ENCODE measurements at places on chromosomes 6 and 20. TPM values are rescaled to one million over a fixed set of nuclear protein-coding genes. Genes with fewer than 3 reads are reported as not detected.
A peak's percentile ranks its signal among the peaks of the same experiment; 100 is the strongest.

DNA sequence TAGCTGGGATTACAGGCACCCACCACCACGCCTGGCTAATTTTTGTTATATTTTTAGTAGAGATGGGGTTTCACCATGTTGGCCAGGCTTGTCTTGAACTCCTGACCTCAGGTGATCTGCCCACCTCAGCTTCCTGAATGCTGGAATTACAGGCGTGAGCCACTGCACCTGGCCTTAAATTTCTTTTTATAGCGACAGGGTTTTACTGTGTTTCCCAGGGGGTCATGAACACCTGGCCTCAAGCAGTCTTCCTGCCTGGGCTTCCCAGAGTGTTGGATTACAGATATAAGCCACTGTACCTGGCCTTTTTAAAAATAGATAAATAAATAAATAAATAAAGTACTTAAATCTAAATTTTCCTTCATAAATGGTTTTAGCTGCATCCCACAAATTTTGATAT lies 57.5 kb downstream of the LIN28B start:
- H3K4me1 ChIP-seq = no peaks in the 10 kb centered on the region
- H3K36me3 ChIP-seq = no peaks in the 10 kb centered on the region
- H3K4me3 ChIP-seq = no peak overlapping the region
- DNase-seq = no peak
- no peak overlapping the region for H3K27ac ChIP-seq

DNA sequence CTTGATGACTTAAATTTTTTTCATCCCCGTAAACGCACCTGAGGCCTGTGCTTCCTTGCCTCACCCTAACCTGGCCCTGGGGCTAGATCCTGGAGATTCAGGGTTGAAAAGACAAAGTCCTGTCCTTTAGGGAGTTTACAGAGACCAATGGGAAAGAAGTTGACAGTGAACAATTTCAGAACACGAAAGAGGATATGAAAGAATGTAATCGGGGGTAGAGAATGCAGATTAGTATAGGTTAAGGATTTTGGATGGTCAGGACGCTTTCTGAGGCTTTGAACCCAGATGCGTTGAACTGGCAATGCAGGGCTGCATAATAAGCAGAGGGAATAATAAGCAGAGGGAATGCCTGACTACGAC lies 1.7 kb upstream of the FBXO5 start:
- DNase-seq = no peak
- peak overlapping the region; percentile 95 for H3K27ac ChIP-seq
- peak overlapping the region; percentile 69 for H3K4me3 ChIP-seq
- peaks cover under 1% of the 10 kb centered on the region for H3K36me3 ChIP-seq

DNA sequence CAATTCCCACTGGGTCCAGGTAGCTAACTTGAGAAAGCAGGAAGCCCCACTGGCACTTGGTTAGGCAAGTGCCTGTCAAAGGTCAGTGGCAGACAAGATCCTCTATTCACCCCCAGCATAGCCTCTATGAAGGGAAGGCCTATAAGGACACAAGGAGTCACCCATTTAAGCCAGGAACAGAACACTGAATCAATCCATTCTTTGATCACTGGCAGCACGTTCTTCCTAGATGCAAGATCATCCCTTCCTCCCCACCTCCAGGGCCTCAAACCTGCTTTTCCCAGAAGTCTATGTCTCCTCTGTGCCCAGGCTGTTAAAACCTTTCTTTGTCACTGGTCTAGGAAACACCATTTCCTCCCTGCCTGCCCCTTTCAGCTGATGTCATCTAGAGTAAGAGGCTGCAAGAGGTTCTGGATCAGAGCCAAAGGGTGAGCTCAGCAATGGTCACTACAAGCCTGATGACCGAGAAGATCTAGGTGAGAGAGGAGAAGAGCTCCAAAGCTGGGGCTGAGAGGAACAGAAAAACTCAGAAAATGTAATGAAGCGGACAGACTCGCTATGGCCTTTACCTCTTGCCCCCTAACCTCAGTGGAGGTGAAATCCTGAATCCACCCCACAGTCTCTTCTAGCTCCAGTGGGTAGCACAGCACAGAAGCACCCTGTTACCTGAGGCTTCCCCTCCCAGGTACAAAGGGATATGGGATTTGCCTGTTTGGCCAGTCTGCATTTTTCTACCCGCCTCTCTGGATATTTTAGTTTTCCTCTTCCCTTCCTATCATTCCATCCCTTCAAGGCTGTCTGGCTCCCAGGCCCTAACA lies 1.8 kb downstream of the GTPBP2 start:
- no peaks in the 10 kb centered on the region for H3K27me3 ChIP-seq
- H3K27ac ChIP-seq = peak overlapping the region; percentile 98
- peaks cover 30% of the 10 kb centered on the region for H3K4me1 ChIP-seq

ADGRB3 gene
- 1.3 TPM for total RNA-seq

DNA sequence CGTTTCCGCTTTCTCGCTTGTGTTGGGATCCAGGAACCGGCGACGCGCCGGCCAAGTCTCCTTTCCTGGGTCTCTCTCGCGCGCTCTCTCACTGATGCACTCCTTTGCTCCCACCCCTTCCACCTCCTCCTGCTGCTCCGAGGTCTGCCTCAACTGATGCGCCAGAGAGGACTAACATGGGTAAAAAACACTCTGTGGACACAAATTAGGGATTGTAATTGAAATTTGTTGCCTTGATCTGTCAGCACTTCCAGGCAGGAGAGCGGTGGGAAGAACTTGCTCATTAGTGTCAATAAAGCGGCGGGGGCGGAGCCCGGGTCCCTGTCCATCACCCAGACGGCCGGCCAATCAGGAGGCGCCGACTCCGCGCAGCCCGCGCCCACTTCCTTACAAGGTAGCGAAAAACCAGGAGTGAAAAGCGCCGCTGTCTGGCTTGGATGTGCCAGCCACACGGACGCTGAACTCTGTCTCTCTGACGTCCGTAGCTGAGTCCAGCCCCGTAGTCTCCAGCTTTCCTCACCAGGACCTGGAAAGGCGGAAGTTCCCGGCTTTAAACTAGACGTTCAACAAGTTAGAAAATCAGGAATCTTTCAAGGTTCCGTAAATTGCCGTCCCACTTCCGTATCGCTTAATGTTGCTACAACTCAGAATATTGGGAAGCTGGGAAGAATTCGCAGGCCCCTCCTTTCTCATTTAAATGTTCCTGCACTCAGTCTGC lies at the start of gene TBX18:
TBX18 (minus strand) TSS at position 267 of the 718 bp plus-strand sequence. CDS start 417 bp downstream, outside the sequence.
- H3K4me3 ChIP-seq = peak within 1 kb of the TSS; percentile 59
- no peaks in the 10 kb centered on the region for H3K36me3 ChIP-seq
- H3K27me3 ChIP-seq = peaks cover 19% of the 10 kb centered on the region
- H3K4me1 ChIP-seq = no peaks in the 10 kb centered on the region
- DNase-seq = peak; percentile 99
- peak within 1 kb of the TSS; percentile 86 for H3K27ac ChIP-seq

DNA sequence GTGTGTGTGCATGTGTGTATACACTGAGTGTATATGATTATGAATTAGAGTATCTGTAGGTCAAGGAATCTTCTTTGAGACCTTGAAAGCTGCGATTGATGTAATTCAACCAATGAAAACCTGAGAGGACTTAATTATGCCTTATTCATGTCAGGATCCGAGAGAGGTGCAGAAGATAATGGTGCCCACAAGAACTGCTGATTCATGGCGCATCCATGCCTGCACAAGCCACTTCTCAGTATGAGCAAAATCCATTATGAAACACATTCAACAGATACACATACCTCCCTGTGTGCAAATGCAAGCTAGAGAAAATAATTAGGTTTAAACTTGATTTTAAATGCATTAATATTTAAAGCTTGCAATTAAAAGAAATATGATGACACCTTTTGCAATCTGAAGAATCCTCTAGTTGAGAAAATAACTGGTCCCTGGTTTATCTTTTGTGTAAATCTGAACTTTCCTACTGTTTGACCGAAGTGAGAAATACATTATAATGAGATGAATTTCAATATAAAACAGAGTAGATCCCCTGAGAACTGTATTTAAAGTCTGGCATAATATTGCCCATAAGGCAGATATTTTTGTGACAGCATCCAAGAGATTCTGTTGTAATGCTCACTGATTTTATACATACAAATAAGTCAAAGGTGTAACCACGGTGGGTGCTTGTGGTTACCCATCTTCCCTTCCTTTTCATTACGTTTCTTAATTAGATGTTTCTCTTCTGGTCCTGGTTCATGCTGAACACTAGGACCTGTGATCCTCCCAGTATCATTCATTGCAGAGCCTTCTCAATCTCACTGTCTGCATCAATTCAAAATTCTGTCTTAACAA lies 45.6 kb downstream of the LY86 start:
- H3K27me3 ChIP-seq = no peaks in the 10 kb centered on the region
- H3K36me3 ChIP-seq = no peaks in the 10 kb centered on the region
- no peak overlapping the region for H3K27ac ChIP-seq
- H3K4me1 ChIP-seq = no peaks in the 10 kb centered on the region
- DNase-seq = no peak

GRCh38 chr6:154509421-154510143 lies 903 bp downstream of the CNKSR3 start:
- peak overlapping the region; percentile 85 for H3K4me3 ChIP-seq
- no peaks in the 10 kb centered on the region for H3K36me3 ChIP-seq
- peak; percentile 61 for DNase-seq
- no peaks in the 10 kb centered on the region for H3K27me3 ChIP-seq
- no peaks in the 10 kb centered on the region for H3K4me1 ChIP-seq

DNA sequence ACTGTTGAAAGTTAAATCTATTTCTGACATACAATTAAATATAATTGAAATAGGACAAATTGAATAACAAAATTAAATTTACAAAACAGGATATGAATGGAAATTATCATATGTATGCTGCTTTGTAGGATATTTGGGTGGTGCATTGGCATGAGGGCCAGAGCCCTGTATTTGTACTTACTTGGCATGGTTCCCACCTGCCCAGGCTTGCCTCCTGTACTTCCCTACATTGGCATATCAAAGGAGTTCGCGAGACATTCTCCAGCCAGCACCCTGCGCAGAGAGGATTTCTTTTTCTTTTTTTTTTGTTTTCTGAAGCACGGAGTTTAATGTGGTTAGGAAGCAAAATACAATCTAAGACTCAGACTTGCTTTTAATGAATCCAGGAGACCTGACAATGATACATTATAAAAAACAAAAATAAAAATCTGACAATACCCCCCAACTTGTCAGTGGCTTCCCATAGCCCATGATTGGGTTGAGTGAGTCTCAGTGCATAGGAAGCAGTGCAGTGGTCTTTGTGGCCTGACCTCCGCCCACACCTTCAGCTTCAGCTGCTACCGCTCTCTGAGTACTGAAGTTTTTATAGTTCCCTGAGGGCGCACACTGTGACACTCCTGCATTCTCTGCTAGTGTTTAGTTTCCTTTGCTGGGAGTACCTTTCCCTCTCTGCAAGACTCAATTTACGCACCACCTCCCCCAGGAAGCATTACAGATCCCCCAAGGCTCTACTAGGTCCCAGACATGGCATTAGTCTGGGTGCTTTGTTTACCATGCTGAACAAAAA lies 440.8 kb downstream of the UTRN start:
- DNase-seq = no peak
- H3K36me3 ChIP-seq = no peaks in the 10 kb centered on the region
- no peaks in the 10 kb centered on the region for H3K27me3 ChIP-seq

GRCh38 chr20:15487682-15488081 lies 1085.6 kb downstream of the KIF16B start:
- H3K36me3 ChIP-seq = no peaks in the 10 kb centered on the region
- DNase-seq = no peak
- H3K4me3 ChIP-seq = no peak overlapping the region

- no peaks in the 10 kb centered on the region for H3K27me3 ChIP-seq
- DNase-seq = no peak
- H3K4me1 ChIP-seq = no peaks in the 10 kb centered on the region
- H3K27ac ChIP-seq = no peak overlapping the region
These were observed 895.6 kb upstream of the MAP3K7 start for GRCh38 chr6:91482498-91482897.

GRCh38 chr20:41748756-41749582 lies 130.8 kb upstream of the CHD6 start:
- H3K4me3 ChIP-seq = no peak overlapping the region
- no peak overlapping the region for H3K27ac ChIP-seq
- H3K36me3 ChIP-seq = no peaks in the 10 kb centered on the region
- DNase-seq = no peak
- no peaks in the 10 kb centered on the region for H3K4me1 ChIP-seq

DNA sequence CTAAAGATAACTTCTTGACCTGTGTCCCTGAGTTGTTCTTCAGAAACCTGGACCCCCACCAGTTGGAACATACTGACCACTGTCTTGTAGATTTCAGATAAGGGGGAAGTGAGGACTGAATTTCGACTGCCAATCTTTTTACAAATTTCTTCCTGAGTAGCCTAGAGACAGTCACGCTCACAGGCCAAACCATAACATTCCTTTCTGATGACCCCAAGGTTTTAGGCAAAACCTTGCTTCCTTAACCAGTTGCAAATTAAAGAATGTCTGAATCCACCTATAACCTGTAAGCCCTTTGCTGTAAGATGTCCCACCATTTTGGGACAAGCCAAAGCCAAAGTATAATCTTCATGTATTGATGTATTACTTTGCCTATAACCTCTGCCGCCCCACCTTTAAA lies 306.9 kb downstream of the LRFN2 start:
- DNase-seq = no peak
- H3K36me3 ChIP-seq = no peaks in the 10 kb centered on the region
- H3K27ac ChIP-seq = no peak overlapping the region
- H3K4me3 ChIP-seq = no peak overlapping the region
- no peaks in the 10 kb centered on the region for H3K4me1 ChIP-seq
- no peaks in the 10 kb centered on the region for H3K27me3 ChIP-seq

GRCh38 chr20:22836877-22837276 lies 198.2 kb upstream of the SSTR4 start:
- no peak for DNase-seq
- no peak overlapping the region for H3K27ac ChIP-seq
- no peak overlapping the region for H3K4me3 ChIP-seq

ENPP5 gene
- 17.7 TPM for total RNA-seq

DNA sequence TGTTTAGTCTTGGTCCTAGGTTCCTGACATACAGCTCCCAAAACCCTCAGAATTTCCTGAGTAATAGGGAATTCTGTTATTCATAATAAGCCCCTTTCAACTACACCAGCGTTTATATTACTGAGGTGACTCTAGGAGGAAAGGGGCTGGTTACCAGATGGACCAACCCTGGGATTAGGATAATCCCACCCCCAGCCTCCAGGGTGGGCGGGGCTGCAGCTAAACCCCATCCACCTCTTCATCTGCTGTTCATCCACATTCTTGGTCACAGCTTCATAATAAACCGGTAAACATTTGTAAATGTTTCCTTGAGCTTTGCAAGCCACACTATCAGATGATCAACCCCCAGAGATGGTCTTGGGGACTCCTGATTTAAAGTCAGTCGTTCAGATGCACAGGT lies 38.3 kb downstream of the NINL start:
- no peak overlapping the region for H3K27ac ChIP-seq
- no peaks in the 10 kb centered on the region for H3K27me3 ChIP-seq
- no peaks in the 10 kb centered on the region for H3K4me1 ChIP-seq
- H3K36me3 ChIP-seq = no peaks in the 10 kb centered on the region

- H3K4me1 ChIP-seq = no peaks in the 10 kb centered on the region
- H3K27ac ChIP-seq = no peak overlapping the region
- no peaks in the 10 kb centered on the region for H3K27me3 ChIP-seq
- H3K4me3 ChIP-seq = no peak overlapping the region
- DNase-seq = no peak
These were observed 72.0 kb downstream of the TTLL2 start for GRCh38 chr6:167396659-167397490.

- H3K4me1 ChIP-seq = no peaks in the 10 kb centered on the region
- H3K27ac ChIP-seq = no peak overlapping the region
- H3K36me3 ChIP-seq = no peaks in the 10 kb centered on the region
- no peak for DNase-seq
- H3K27me3 ChIP-seq = no peaks in the 10 kb centered on the region
These were observed 552.5 kb downstream of the HAO1 start for GRCh38 chr20:7387638-7388193.

PACRG gene
- 21.3 TPM for total RNA-seq

MUC22 gene
- not detected for total RNA-seq

C20orf202 gene
- total RNA-seq = not detected

CPXM1 gene
- total RNA-seq = 4.4 TPM

ADGRF5 gene
- 38.4 TPM for total RNA-seq

- no peaks in the 10 kb centered on the region for H3K27me3 ChIP-seq
- H3K4me1 ChIP-seq = peaks cover 44% of the 10 kb centered on the region
- H3K36me3 ChIP-seq = no peaks in the 10 kb centered on the region
- no peak overlapping the region for H3K4me3 ChIP-seq
These were observed 22.1 kb upstream of the RALGAPA2 start for GRCh38 chr20:20734475-20734948.

Measured in right atrium auricular region (tissue), 2 donors.